ENCODE measurements at places on chromosomes 5 and 9.

DNA sequence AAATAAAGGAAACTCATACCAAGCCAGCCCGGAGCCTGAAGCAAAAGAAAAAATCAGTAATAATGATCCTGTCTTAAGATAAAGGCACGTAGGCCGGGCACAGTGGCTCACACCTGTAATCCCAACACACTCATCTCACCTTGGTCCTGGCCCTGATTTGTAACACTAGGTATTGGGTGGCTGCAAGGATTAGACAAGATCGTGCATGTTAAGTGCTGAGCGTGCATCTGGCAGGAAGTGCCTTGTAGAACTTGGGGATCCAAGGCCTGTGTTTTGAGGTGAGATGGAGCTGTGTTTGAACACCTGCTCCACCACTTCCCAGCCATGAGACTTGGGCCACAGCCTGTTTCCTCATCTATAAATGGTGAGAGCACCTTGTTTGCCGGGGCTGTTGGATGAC is 41.5 kb downstream of the SPRY4 start:
- DNase-seq = no peak

GRCh38 chr9:117160254-117160653 is 254.6 kb downstream of the ASTN2 start:
- DNase-seq = no peak

GRCh38 chr9:135130207-135130976 is 42.9 kb downstream of the OLFM1 start:
- DNase-seq = no peak

DNA sequence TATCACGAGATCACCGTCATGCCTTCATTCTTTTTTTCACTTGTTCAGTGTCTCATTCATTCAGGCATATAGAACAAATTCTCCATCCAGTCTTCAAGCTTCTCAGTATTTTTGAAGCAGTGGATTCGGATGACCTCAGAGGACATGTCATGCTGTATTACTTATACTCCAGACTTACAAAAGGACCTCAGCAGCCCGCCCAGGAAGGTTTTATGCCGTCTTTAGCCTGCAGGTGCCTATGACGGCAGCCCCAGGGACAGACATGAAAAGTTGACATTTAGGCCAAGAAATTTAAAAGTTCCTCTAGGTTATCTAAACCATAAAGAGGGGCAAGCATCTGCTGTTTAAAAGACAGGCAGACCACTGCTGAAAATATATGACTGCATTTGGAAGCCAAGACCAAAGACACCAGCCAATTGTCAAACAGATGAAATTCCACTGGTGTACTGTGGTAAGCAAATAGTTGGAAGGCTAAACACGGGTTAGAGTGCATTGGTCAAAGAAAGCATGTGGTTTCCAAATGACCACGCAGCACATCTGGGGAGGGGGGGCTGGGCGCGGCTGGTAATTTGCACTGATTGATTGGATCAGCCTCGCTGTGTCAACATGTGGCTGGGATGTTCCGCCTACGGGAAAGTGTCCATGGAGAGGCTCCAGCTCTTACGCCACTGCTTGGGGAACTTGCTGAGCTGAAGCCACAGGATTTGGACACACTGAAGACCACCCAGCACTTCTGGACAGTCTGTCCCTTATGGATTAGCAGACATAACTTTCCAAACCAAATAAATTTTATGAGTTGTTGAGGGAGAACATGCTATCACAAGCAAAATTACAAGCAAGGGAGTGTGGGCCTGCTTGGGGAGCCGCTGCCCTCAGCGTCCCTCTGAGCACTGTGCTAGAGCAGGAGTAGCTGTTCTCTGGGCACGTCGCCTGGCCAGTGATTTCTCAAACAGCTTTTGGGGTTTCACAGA is 173.6 kb downstream of the FANCC start:
- DNase-seq = no peak

DNA sequence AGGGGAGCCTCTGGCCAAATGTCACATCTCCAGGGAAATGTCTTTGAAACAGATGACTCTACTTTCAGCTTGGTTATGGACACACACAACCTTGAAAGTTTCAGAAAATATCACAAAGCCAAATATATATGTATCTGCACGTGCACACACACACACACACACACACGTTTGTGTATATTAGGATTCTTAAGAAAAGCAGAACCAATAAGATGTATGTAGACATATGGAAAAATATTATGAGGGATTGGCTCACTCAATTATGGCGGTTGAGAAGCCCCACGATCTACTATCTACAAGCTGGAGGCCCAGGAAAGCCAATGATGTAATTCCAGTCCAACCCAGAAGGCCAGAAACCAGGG is 194.9 kb downstream of the PALM2AKAP2 start:
- no peak for DNase-seq

- no peak for DNase-seq
These were observed 76.0 kb downstream of the ARL15 start for GRCh38 chr5:54234304-54234933.
